NCI-H1092 treated with DMSO at 0.1 percent for 48 hours (cell line): ENCODE measurements at places on chromosomes 16 and 17.

GRCh38 chr17:68710035-68710780 is 109.0 kb upstream of the FAM20A start:
- no peak for DNase-seq

DNA sequence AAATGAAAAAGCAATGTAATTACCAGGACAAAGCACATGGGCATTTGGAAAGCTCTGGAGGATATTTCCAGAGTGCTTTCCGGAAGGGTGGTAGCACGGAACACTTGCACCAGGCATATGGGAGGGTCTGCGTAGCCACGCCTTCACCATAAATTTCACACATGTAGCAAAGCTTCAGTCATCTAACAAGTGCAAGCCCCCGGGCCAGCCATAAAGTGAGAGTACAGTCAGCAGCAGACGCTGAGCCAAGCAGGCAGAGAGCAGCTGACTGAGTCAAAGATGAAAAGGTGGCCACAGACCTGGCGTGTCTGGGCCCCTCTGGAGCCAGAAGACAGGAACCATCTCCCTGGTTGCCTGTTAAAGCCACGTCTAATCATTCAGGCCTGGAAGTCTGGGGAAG is 130.6 kb downstream of the SEC14L1 start:
- DNase-seq = no peak

DNA sequence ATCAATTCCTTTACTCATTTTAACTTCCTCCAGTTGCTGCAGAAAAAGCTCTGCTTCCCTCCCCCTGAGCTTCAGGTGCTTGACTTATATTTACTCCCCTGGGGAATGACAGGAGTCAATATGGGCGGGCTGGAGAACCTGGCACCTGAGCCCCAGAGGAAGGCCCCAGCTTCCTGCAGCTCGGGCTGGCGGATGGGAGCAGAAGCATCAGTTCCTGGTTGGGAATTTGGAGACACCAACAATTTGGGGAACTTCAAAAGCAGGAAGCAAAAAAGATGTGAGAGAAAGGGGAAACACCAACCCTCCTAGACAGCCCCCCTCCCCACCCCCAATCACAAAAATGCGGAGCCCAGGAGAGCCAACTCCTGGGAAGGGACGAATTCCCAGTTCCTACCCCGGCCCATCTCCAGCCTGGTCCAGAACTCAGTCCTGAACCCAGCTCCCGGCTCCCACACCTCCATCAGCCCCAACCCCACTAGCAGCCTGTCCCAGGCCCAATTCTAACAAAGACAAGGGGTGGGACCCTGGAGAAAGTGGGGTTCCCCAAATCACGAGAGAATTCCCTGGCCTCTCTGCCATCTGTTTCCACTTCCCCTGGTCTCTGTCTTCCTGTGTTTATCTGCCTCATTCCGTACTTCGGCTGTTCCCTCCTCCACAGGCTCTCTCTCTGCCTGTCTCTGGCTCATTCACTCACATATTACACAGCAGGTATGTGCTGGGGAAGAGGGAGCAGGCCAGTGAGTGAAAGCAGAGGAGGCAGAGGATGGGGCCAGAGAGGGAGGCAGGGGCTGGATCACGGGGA is 16.2 kb upstream of the ASGR2 start:
- DNase-seq = no peak

DNA sequence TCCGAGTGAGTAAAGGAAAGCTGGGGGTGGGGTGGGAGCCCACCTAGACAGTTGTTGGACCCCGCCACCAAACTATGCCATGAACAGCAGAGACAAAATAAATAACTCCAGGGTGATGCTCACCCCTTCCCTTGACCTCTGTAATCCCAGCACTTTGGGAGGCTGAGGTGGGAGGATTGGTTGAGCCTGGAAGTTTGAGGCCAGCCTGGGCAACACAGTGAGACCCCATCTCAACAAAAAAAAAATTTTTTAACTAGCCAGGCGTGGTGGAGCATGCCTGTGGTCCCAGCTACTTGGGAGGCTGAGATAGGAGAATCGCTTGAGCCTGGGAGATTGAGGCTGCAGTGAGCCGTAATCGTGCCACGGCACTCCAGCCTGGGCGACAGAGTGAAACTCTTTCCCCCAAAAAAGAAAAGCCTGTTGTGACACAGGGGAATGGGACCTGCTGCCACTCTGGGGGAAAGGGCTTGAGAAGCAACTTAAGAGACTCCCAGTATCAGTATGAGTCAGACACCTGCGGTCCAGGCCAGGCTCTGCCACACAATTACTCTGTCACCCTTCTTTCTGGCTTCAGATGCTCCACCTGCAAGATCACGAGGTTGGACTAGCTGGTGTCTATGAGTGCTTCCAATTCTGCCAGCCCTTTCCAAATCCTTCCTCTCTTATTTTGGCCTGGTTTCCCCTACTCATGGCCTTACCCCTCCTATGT is 5.0 kb downstream of the SGCA start:
- no peak for DNase-seq

GRCh38 chr16:15518381-15519351 is 84.3 kb downstream of the BMERB1 start:
- DNase-seq = no peak

GRCh38 chr16:3907586-3907985 is 27.1 kb upstream of the CREBBP start:
- DNase-seq = no peak

DNA sequence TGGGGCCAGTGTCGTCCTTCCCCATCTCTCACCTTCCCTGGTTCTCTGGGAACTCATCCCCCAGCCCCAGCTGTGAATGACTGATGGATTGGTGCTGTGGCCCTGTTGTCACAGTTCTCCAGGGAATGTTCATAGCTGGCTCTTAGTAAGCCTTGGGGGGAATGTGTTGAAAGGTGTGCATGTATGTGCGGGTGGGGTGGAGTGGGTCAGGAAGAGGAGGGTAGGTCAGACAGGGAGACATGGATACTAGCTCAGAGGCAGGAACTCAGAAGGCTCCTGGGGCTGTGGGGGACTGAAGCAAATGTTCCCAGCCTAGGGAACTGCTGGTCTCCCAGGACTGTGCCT is 4.3 kb downstream of the DLX4 start:
- no peak for DNase-seq

DNA sequence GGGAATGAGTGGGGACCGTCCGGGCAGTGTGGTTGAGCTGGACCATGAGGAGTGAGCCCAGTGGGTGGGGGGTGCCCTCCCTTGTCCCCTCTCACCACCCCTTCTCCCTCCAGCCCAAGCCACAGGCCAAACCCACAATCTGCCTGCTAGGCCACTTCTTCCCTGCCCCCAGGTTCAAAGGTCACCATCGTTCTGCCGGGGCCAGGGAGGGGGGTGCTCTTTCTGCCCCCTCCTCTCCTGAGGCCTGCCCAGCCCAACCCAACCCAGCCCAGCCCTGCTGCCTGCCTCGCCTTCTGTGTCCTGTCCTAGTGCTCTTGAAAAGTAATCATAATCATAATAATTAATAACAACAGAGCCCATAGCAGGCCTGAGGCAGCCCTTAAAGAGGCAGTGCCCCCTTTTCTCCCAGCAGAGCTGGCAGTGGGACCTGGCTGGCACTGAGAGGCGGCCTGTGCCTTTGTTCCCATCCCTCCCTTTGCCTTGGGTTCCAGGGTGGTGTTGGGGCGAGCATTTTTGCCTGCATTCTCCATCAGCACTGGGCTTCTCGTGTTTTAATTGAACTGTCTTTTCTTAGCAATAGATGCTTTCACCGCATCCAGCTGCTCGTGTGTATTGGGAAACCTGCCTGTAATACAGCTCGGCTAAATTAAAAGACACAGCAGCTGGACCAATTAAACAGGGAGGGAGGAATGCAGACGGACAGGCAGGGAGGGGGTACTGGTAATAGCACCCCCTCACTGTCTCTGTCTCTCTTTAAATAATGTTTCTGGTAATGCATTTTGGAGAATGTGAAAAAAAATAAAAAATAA is 46.8 kb downstream of the SREBF1 start:
- no peak for DNase-seq
